ENCODE measurements at places on chromosomes 4 and X.

DNA sequence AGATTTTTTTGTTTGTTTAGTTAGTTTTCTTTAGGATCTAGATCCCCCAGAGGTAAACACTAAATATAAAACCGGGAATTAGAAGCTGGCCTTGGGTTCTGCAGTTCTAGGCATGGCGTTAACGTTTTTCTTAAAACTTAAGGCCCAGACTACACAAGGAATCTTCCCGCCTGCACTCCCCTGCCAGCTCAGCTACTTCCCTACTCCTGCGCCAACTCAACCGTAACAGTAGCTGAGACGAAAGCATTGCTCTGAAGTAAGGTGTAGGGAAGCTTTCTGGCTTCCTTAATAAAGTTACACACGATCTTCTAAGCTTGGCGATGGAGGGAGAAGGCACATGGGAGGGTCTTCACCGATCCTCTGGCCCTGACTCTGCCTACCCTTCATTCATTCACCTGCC lies 37.1 kb downstream of the CPE start:
- no peak for DNase-seq

GRCh38 chrX:68146054-68146453 lies 287.2 kb downstream of the OPHN1 start:
- DNase-seq, result peak; percentile 60

- no peak for DNase-seq
Measured at GRCh38 chrX:53241558-53241957, 16.6 kb upstream of the KDM5C start.

DNA sequence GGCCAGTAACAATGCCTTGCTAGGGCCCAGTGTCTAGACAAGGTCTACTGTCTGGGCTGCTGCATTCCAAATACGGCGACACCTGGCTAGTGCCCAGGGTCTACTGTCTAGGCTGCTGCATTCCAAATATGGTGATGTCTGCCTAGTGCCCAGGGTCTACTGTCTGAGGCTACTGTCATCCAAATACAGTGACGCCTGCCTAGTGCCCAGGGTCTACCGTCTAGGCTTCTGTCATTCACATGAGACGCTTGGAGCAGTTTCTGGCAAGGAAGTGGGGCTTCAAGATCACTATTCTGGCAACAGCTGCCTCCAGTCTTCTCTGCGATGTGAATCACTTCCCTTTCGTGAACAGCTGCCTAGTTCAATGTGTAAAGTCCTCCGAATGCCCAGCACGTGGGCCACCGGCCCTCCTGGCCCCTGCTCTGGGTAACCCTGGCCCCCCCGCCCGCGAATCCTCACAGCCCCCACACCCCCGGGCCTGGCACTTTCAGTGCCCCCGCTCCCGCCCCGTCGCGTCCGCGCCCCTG lies 12.7 kb downstream of the ACOX3 start:
- peak; percentile 37 for DNase-seq

- no peak for DNase-seq
Measured at GRCh38 chr4:126790633-126791032, 842.1 kb upstream of the INTU start.

GRCh38 chrX:123731987-123732669 lies 724 bp downstream of the THOC2 start:
- DNase-seq, result no peak

DNA sequence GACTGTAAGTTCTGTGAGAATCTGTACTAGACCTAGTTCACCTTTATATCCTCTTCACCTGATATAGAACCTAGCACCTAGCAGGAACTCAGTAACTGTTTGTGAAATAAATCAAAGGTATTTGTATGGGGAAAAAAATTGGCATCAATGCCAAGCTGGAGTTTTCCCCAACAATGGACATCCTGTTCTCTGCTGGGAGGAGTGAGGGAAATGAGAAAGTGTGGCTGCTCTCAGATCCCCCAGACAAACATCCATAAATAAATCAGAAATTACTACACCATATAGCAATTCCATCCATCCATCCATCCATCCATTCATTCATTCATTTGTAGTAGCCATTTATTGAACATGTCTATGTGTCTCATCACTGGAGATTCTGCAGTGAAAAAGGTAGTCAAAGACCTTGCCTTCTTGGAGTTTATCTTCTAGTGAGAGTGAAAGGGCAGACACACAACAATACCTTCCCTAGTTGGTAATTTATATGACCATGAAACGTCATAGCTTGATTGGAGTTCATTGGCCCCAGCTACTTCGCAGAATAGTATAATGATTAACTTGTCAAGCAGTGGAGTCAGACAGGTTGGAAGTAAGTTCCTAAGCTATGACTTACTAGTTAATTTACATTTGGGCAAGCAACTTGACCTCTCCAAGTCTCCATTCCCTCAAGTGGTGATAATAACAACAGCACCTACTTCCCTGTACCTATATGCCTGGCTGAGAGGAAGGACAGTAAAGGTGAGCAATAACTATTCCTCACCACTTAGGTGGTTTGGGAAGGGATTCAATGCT lies 98.7 kb upstream of the KIT start:
- DNase-seq, result no peak

DNA sequence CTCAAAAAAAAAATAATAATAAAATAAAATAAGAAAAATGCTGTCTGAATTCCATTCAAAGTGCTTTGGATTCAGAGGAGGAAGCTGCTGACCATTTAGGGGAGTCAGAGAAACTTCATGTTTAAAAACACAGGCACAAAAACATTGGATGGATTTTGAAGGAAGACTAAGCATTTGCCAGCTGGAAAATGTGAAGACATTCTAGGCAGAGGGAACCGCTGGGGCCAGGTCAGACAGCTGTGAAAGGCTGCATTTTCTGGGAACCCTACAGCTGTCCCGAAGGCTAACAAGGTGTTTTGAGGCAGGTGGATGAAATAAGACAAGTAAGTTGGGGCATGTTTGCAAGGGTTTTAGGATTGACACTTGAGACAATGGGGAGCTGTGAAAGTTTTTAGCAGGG lies 38.6 kb downstream of the ING2 start:
- DNase-seq, result no peak

Data from HT1080 (cell line).